ENCODE measurements at places on chromosomes 3 and 15.
A peak's percentile ranks its signal among the peaks of the same experiment; 100 is the strongest.

DNA sequence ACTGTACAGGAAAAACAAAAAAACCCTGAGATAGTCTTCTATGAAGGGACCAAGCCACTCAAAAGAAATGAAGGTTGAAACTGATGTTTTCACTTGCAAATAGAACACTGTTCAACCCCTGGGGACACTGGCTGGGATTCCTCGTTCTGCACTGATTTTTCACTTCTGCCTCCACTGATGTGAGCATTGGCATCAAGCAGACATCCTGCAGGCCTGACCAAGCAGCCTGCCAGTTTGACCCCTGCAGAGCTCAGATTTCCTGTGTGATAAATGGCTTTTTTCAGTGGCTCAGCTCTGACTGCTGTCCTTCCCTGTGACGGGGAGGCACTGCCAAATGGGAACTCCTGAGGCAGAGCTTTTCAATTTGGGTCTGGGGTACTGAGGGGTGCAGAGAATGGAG lies 50.0 kb downstream of the RASGRP1 start:
- no peak for DNase-seq

GRCh38 chr3:50567386-50568167 lies at the start of gene C3orf18:
TSS of gene C3orf18 (minus strand) at chr3:50567747. CDS start at chr3:50565699, 2,048 bp downstream.
- peak; percentile 90 for DNase-seq

- no peak for DNase-seq
Measured at GRCh38 chr3:42024591-42025351, 62.9 kb upstream of the ULK4 start.

- DNase-seq: no peak
Measured at GRCh38 chr3:72181251-72181650, 396.3 kb upstream of the PROK2 start.

DNA sequence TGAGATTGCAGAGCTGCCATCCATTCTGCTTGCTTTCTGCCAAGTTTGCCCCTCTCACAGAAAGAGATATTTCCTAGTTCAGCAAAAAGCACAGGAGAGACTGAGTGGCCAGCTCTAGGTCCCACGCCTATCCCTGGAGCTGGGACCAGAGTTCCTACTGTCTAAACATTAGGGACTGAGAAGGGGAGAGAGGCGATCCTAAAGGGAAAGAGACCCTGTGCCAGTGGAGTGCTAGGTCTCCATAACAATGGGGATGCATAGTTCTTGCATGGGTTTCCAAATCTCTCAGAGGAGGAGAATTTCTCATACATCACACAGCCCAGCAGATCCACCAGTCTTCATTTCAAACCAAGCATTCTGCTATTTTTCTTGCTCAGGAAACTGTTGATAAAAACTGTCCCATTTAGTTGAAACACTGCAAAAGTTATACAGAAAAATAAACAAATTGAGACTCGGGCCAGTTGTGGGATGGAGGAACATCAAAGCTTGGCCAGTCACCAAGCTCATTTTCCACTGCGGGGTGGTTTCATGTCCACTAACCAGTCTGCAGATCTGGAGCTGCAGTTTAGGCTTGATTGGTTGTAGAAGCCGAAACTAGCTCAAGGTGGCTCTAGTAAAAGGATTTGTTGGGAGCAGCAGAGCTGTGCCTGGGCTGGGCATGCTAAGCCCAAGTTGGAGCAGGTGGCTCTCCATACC lies 62.7 kb downstream of the EEFSEC start:
- no peak for DNase-seq

- DNase-seq: no peak
Measured at GRCh38 chr3:126147147-126147931, 33.0 kb downstream of the ALDH1L1 start.

DNA sequence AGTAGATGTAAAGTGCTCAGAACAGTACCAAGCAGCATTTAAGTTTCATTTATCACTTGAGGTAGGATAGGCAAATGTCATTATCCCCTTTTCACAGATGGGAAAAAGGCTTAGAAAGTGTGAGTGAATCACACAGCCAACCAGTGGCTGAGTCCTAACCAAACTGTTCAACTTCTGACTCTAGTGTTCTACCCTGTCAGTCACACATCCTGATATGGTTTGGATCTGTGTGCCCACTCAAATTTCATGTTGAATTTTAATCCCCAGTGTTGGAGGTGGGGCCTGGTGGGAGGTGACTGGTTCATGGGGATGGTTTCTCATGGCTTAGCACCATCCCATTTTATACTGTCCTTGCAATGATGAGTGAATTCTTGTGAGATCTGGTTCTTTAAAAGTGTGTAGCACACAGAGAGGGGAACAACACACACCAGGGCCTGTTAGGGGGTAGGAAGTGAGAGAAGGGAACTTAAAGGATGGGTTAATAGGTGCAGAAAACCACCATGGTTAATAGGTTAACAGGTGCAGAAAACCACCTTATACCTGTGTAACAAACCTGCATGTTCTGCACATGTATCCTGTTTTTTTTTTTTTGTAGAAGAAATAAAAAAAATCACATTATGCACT lies 304.7 kb downstream of the SUCLG2 start:
- DNase-seq: no peak

GRCh38 chr3:177973241-177973840 lies 562.9 kb upstream of the KCNMB2 start:
- no peak for DNase-seq

Measured in stimulated activated naive CD4-positive, alpha-beta T cell (primary cell).